IPS DF 6.9 (cell line): ENCODE measurements at places on chromosomes 6 and 20.

DNA sequence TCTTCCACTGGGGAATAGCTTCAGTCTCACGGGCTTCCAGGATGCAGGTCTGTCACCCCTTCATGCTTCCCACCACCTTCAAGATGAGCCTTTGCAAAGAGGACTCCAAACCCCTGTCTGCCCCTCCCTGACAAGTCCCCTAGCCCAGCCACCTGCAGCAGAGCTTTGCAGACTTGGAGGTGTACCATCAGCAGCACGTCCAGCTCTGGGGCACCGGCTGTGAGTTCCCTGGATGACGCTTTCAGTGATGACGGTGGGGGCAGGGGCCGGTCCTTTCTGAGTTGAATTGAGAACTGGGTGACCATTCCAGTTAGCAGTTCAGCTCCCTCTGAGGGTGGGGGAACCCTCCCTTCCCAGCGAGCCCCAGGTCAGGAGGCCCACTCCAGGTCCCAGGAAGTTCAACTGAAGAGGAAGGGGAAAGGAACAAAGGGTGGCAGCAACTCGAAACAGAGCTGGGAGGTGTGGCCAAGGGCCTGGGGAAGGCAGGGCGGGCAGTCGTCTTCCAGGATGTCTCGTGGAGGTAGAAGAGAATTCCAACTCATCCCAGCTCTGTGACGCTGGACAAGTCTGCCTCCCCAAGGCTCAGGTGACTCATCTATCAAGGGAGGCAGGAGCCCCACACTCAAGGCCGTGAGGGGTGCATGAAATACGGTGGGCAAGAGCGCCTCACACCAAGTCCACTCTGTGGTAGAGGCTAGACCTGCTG lies 86.0 kb downstream of the PTPN1 start:
- DNase-seq: no peak

DNA sequence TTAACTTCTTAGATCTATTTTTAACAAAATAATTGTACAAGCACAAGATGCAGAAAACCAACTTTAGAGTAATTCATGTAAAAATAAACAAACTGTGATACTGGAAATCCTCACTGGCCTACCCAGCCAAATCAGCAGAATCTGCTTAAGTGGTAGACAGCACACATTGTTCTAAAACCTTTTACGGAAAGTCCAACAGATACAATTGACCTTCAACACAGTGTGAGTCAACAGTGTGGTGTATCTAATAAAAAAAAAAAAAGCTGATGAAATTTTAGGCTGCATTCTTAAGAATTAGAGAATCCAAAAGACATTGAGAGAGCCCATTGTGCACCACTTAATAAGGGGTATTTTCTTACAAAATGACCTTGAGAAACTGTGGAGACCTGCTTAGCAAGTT lies 174.5 kb downstream of the COL21A1 start:
- no peak for DNase-seq

DNA sequence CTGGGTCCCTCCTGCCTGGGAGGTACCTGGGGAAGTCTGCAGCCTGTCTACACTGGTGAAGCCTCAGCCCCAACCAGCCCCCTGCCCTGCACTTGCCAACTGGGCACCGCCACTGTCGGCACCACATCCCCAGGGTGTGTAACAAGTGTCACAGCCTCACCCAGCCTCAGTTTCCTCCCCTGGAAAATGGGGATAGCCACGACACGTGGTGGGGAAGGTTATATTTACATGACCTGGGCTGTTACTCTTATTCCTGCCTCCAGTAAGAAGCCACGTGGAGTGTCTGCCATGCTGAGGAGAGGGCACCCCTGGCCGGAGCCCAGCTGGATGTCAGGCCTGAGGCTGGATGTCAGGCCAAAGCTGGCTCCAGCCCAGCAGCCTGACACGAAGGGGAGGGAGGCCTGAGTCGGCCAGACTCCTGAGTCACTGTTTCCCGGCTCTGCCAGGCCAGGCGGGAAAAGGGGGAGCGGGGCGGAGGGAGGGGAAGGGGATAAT lies 44.9 kb downstream of the SNAI1 start:
- no peak for DNase-seq

- DNase-seq: no peak
Observed at GRCh38 chr6:57262901-57263694, 41.0 kb upstream of the RAB23 start.

DNA sequence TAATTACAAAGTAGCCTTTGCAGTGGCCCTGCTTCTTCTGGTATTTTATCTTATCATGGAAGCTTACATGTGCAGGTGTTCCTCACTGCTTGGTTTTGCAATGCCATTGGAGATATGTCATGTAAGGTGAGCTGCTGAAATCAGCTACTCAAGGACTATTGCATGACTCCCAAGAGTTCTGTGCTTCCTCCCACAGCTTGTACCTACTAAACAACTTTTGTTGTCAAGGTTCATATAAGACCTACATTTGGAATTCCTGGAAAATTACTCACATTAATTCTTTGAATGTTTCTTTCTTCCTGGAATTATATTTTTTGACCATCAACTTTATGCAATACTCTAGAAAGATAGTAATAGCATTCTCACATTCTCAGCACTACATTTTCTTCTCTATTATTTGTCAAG lies 427.5 kb upstream of the HSF2 start:
- no peak for DNase-seq

GRCh38 chr20:39799366-39799965 lies 837.3 kb downstream of the DHX35 start:
- DNase-seq: no peak

DNA sequence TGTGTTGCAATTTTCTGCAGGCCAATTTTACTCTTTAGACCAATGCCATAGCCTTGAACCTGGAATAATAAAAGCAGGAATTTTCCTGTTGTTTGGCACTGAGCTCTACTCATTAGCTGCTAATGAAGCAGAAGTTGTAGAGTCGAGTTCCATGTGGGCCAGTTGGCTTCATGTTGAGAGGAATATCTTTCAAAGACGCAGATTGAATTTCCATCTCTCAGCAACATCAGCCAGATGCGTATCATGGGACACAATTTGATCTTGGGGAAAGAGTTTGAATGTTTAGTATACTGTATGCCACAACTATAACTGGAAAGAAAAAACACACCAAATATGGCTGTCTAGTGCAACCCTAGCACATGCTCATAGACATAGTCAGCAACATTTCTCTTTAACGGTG lies 259.6 kb downstream of the BCKDHB start:
- no peak for DNase-seq

- no peak for DNase-seq
Observed at GRCh38 chr6:21953831-21954801, 342.7 kb downstream of the PRL start.

GRCh38 chr6:38114976-38115625 lies 295.6 kb downstream of the ZFAND3 start:
- no peak for DNase-seq

GRCh38 chr6:149867876-149868640 lies 3.9 kb upstream of the LRP11 start:
- DNase-seq: no peak

GRCh38 chr6:165497472-165497871 lies 165.6 kb downstream of the PDE10A start:
- DNase-seq: no peak

DNA sequence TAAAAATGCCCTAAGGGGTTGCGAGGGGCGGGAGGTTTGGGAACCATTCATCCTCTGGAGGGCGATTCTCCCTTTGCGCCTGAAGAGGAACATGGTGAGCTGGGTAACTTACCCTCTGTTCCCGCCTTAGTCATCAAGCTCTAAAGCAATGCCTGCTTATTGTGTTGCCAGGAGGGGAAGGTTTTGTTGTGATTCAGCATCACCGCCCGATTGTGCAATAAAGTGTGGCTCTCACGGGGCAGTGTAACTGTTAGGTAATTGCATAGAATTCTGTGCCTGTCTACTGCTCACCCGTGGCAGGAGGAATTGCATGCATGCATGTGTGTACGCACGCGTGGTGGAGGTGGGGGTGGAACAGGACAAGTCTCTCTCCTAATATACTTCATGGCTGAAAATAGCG lies 95.5 kb upstream of the AGPAT4 start:
- no peak for DNase-seq

DNA sequence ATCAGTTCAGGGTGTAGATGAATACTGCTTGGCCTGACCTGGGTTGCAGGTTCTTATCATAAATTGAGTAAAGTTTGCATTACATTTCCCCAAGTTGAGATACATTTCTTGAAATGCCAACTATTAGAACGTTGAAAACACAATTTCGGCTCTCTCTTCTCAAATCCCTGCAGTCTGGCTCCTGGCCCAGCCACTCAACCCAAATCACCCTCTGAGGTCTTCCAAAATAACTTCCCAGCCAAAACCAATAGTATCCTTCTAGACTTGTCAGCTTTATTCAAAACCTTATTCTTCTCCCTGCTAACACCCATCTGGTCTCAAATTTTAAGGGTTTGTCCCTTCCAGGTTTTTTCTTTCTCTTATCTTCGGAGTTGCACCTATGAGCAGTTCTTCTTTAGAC lies 263.6 kb downstream of the EYA4 start:
- DNase-seq: no peak

GRCh38 chr6:11803591-11803971 lies 25.0 kb upstream of the ADTRP start:
- DNase-seq: no peak

- DNase-seq: no peak
Observed at GRCh38 chr6:112286010-112286409, 31.6 kb upstream of the LAMA4 start.

DNA sequence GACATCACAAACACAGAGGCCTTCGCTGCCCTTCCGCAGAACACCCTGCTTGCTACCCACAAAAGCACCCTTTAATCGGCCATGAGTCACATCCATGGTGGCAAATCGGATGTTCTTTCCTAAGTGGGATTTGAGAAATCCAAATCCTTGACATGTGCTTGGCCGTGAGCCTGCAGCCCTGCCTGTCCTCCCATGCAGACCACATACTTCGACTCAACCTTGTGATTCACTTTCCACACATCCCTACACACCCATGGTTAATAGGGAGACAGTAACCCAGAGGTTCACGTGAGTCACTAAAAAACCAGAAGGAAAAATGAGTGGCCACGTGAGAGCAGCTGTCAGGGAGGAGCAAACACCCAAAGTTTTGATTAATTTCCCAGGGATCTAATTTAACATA lies 19.4 kb downstream of the RAMACL start:
- DNase-seq: no peak

GRCh38 chr6:139515511-139515910 lies 141.1 kb upstream of the CITED2 start:
- no peak for DNase-seq

DNA sequence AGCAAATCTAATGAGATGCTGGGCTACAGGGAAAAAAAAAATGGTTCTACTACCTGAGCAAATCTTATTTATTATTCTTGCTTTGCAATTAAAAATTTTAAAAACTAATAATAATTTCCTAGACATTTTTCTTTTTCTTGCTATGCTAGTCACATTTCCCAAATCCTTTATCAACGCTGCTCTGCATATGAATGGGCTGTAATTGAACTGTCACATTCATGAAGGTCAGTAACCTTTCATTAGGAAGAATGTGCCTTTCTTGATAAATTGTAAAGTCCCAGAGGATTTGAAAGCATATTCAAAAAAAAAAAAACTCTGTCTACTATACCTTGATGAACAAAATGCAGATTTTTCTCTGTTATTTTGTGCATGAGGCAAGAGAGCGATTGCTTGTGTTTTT lies 538.7 kb upstream of the ID4 start:
- DNase-seq: no peak

DNA sequence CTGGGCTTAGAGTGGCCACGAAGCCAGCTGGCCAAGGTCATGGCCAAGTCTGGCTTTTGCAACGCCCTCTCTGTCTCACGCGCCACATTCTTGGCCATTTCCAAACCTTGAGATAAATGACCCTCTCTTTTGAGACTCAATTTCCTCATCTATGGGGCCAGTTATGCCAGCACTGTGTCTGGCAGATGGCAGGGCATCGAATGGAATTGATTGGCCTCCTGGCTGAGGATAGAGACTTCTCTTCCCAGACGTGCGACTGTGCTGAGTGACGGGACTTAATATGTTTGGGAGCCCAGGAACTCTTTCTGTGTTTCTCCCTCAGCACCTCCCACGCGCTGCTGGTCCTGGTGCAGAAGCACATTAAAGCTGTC lies 7.6 kb downstream of the BPIFB2 start:
- DNase-seq: no peak

DNA sequence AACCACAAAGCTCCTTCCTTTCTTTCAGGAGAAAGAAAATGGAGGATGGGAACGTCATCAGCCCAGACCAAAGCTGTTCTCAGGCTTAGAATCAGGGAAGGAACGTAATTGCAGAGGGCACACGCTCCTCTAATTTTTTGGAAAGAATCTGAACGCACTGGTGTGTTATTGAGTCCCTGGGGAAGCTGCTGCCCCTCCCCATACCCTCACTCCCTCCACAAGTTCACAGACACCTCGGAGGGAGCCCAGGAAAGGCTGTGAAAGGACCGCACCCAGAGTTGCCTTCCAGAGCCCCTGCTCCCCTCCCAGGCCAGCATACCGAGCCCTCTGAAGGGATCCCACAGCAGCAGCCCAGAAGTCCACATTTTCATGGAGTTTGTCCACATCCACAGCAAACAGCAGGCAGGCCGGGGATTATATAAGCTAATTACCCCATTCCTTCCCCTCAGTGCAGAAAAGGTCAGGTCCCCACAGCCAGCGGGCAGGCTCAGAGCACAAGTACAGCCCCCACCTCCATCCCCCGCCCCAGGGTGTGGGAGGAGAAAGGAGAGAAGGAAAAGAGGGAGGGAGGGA lies 53.7 kb downstream of the ANKRD60 start:
- no peak for DNase-seq

DNA sequence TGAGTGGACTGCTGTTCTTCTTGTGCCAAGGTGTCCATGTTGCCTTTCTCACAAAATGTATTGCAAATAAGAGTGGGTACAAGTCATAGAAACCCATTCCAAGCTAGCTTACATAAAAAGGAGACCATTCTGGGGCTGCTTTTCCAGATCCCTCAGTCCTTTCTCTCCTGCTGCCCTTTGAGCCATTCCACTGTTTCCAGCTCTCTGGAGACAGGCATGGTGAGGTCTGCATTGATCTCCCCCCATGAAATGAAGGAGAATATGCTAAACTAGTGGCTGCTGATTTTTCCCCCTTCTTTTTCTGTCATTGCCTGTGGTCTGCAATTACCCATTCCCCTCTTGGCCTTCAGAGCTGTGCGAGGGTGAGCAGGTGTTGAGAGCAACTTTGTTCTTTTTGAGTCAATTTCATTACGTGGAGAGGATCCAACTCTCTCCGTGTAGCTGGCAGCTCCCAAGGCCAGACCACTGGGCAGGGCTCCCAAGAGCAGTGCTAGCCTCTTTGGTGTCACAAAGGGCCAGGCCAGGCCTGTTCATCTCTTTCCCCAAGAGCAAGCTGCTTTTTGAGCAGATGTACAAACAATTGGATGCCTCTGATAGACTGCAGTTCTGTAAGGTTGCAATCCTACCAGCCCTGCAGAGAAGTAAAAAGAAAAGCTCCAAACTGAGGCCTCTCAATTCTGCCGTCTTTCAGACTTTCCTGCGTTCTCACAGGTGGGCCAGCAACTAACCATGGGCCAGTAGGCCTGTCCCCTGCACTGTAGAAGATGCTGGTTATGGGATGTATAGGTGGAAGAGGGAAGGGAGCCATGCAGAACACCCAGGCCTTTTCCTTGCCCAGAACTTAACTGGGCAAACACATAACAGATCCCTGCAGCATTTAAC lies 96.1 kb upstream of the ARMC2 start:
- no peak for DNase-seq

GRCh38 chr20:52410182-52410647 lies 218.6 kb upstream of the ZFP64 start:
- DNase-seq: no peak
